ENCODE measurements at places on chromosomes 16 and 17.
A peak's percentile ranks its signal among the peaks of the same experiment; 100 is the strongest.

DNA sequence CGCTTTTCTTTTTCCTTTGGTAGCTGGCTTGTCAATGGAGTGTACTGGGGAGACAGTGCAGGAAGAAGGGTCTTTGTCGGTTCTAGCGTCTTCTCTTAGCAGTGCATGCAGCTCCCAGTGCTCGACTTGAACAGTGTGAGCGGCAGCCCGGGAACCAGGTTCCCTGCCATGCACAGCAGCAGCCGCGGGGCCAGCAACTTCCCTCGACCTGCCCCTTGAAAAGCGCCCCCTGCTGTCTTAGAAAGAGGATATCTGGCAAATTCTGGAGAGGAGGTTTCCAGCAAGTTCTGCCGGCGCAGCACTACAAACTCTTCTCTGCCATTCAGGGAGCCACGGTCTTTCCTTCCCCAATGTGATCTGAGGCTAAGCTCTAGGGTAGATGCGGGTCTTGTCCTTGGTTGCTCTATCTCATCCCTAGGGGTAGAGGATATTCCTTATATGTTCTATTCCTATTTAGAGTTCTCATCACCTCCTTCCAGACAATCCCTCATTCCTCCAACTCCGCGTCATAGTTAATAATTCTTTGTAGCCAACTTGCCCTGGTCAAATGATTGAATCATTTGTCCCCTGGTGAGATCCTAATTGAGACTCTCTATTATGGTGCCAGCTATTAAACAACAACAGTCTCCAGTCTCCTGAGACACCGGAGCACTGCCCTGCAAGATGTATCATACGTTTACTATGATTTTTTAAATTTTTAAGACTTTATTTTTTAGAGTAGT is 451.3 kb downstream of the PMP22 start:
- DNase-seq: no peak

DNA sequence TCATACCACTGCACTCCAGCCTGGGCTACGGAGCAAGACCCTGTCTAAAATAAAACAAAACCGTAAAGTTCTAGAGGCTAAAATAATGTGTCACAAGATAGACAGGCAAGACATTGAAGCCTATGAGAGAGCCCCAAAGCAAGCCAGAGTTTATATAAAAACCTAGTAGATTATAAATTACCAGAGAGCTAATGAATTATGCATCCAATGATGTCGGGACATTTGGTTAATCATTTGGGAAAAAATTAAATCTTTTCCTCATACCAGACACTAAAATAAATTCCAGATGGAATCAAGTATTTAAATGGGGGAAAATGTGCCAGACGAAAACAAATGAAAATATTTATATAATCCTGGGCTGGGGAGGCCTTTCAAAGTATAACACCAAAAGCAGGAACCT is 24.2 kb downstream of the CCDC40 start:
- no peak for DNase-seq

DNA sequence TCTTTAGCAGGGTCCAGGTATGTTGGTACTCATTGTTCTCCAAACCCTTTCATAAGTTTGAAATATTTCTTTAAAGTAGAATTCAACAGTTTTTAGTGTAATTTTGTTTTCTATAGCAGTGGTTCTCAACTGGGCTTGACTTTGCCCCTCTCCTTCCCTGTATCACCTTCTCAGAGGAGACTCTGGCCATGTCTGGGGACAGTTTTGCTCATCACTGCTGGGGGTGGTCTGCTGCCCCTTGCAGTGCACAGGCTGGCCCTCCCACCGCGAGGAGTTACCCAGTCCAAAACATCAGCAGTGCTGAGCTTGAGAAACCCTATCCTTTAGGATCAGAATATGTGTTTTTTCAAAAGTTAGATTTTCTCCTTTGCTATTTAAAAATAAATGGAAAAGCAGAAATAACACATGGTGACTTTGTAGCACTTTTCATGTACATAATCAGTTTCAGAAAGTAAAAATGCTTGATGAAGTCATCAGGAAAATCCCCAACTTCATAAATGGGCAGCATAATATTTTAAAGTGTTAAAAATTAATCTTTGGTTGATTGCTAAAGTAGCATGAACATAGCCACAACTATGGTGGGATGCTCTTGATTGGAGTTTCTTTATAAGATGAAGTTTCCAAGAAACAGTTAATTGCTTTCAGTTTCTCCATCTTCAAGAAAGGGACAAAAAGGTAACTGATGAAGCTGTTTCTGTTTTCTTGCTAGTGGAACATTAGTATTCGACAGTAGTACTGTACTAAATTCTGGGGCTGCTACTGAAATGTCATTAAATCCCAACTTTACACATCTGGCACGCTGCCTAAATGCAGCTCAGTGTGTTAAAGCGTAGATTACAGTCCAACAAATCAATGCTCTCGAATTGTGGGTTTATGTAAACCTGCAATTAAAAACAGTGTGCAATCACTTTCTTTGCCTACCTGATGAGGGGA is 70.3 kb downstream of the NETO2 start:
- DNase-seq: peak; percentile 70

- DNase-seq: no peak
Observed at GRCh38 chr16:46833460-46833800, 2.5 kb upstream of the C16orf87 start.

GRCh38 chr17:82943339-82943738 is 103.5 kb upstream of the ZNF750 start:
- no peak for DNase-seq

DNA sequence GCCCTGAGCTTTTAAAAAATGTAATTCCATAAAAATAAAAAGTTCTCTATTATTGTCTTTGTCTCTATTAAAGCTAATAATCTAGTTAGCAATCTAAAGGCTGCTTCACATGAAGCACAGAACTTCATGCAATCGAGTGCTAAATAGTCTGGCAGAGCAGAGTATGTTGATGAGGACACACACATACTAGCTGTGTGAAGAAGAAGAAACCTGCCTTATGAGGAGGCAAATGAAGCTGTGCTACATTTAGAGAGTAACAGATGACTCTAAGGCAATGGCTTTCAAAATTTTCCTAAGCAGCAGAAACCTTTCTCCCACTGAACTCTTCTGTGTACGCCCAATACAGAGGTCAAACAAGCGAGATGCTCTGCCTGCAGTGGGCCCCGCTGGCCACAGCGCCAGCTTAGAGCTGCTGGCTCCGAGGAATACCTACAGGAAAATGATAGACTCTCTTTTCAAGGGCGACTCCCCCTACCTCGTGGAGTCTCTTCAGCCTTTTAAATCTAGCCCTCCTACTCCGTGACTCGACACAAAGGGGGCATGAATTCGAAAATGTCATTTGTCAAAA is 39.2 kb downstream of the GNA13 start:
- DNase-seq: no peak

GRCh38 chr17:37844977-37845293 is 79.3 kb upstream of the TBC1D3K start:
- DNase-seq: no peak

DNA sequence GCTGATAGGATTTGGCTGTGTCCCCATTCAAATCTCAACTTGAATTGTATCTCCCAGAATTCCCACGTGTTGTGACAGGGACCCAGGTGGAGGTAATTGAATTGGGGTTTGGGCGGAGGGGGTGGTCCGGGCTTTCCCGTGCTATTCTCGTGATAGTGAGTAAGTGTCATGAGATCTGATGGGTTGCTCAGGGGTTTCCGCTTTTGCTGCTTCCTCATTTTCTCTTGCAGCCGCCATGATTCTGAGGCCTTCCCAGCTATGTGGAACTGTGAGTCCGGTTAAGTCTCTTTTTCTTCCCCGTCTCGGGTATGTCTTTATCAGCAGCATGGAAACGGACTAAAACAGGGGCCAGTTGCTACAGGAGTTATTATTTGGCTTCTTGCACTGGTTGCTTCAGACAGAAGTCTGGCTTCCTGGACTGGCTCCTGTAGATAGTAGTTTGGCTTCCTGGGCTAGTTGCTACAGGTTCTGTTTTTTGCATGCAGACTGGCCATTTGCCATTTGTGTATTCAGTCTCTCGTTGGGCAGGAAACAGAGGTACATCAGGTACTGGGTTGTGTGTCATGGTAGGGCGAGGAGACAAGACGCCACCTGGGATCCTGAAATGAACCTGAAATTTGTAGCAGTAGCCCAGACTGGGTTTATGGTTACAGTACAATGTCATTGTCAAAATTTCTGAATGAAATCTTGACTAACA is 32.6 kb downstream of the CNTNAP4 start:
- DNase-seq: no peak

DNA sequence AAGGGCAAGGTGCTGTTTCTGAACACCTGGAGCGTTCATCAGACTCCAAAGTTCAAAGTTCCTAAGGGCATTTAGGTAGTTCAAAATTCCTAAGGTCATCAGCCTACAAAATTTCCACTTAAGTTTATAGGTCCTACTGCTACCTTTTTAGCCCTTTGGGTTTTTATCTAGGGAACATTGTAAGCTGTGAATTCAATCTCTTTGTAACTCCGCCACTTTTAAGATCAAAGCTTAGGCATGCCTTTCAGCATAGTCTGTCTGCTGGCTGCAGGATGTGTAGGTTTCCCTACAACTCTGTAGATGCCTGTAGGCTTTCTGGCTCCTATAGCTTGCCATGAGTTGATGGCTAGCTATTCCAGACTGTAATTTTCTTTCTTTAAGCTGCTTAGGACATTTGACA is 291.6 kb downstream of the MAP2K6 start:
- DNase-seq: no peak

- no peak for DNase-seq
Observed at GRCh38 chr17:68849673-68850610, 105.2 kb downstream of the ABCA8 start.

GRCh38 chr17:633133-633532 is 81.5 kb downstream of the VPS53 start:
- DNase-seq: no peak

GRCh38 chr17:57601143-57601735 is 143.9 kb downstream of the CCDC182 start:
- DNase-seq: no peak

DNA sequence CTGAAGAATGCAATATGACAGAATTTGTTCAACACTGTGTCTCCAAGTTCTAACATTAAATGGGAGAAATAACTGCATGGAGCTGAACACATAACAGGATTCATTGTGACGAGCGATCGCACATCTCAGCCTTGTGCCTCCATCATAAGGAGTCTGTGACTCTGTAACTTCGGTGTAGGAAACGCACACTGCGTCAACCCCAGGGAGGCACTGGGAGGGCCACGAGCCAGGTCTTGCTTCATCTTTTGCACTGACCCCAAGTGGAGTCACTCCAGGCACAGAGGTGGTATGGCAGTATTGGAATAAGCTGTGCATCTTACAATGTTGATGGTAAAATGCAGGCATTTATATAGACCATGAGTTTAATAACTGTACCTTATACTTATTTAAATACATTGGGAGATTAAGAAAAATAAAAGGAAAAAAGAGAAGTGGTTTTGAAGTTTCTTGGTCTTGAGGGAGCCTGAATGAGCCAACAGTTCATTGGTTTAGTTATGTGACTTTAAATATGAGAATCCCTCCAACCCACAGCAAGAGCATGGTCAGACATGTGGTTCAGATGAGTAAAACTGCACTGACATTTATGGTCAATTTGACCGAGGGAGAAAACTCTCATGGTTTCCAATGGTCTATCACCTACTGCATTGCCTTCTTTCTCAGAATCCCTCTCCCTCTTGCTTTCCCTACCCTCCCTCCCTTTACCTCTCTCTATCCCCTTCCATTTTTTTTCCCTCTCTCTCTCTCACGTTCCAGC is 5.7 kb upstream of the PMP22 start:
- DNase-seq: no peak

DNA sequence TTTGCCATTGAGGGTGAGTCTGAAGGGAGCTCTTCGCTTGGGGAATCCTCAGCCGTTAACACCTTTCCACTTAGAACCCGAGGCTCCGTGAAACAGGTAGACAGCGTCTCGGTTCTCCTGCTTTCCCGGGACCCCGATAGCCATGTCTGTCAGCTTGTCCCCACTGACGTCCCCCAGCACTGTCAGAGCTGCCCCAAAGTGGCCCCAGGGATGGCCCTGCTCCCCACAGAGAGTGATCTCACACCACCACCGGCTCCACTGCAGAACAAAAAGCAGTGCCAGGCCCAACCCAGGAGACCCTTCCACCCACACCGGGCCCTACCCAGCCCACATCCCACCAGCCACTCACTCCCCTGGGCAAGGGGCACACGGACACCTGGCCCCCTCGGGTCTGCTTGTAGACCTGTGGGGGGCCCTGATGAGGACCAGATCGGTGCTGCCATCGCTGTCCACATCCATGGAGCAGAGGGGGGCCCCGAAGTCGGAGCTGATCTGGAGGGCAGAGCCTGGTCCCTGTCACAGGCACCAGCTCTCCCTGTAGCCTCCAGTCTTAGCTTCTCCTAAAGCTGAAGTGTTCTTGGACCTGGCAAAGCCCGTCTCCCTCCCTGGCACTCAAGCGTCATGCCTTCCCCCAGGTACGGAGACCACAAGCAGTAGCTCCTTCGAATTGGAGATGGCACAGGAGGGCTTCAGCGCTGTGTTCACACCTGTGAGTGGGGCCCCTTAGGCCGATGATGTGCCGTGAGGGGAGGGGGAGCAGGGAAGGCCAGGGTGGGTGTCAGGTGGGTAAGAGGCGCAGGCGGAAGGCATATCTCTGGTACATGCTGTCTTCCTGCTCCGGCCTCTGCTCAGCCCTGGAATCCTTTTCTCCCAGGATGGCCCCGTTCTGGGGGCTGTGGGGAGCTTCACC is 6.5 kb downstream of the ITGAX start:
- no peak for DNase-seq

DNA sequence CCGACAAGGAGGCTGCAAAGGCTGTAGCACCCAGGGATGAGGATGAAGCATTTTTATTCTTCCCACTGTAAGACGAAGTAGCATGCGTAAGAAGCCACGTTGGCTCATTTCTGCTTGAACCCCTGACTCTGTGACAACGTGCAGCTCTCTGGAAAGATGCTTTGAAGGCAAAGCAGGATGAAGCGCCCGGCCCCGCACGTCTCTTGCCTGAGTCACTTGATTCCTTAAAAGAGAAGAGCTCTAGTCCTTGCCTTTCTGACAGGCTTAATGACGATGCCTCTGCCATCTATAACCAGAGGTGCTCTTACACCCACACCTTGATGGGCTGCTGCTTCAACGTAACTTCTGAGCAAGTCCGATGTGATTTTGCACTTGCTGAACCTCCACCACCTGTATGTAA is 76.7 kb upstream of the MED9 start:
- DNase-seq: no peak

DNA sequence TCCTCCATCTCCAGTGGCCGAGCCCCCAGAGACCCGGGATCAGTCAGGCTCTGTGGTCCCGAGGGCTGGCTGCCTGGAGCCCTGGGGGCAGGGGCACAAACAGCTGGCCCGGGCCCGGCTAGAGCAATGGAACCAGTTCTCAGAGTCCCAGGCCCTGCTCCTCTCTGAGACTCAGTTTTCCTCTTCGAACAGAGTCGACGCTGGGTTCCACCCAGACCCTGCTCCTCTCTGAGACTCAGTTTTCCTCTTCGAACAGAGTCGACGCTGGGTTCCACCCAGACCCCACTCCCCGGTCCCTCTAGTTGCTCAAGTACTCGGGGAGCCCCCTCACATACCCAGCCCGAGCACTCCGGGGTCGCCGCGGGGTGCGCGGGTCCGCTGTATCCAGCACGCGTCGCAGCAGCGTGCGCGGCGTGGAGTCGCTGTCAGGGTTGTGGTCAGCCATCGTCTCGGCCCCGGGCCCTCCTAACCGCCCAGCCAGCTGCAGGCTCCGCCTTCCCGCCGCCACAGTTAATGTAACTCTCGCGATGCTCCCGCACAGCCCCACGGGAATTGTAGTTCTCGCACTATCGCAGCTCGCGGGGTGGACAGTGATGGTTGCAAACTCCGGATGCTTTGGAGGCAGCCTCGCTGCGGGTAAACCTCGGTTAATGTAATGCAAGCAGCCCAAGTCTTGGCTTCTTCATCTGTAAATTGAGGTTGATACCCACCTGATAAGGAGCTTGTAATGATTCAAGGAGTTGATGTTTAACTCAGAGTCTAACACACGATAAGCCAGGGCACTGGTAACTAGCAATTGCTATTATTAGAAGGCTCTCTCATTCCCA is 8.5 kb upstream of the THAP11 start:
- DNase-seq: peak; percentile 96
